AG10803 (cell line): ENCODE measurements at places on chromosomes 7 and 10.
A peak's percentile ranks its signal among the peaks of the same experiment; 100 is the strongest.

DNA sequence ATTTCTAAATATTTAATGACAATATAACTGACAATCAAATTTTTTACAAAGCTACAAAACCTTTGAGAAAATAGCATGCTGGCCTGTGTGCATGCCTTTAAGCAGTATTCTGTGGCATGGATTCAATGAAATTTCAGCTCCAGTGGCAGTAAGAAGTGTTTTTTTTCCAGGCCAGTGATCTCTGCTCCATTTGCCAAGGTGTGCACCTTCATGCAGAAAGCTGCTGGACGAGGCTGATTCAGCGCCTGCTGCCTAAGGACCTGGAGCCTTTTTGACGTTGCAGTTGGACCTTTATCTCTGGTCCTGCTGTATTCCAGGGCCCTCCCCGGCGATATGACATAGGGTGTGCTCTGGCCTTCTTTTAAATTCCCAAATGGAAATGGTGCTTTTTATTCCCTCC, 26.6 kb downstream of the VWC2 start:
- no peak for DNase-seq

GRCh38 chr7:5170251-5170650, 19.8 kb upstream of the WIPI2 start:
- DNase-seq: no peak

GRCh38 chr7:45924283-45924682, 3.2 kb upstream of the IGFBP3 start:
- DNase-seq: peak; percentile 92

DNA sequence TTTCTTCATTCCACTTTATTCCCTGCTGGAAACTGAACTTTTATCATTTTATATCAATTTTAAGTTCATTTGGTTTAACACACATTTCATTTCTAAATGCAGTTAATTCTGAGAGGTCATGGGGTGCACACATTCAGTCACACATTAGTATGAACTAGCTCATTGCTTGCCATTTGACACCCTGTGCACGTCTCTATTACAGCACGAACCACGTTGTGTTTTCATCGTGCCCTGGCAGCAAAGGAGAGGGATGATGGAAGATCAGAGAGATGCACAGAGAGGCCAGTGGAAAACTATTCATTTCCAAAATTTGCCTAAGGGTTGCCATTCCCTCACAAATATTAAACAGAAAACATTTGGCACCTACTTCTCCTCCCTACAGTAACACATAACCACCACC, 45.4 kb downstream of the CTNNA3 start:
- DNase-seq: no peak

DNA sequence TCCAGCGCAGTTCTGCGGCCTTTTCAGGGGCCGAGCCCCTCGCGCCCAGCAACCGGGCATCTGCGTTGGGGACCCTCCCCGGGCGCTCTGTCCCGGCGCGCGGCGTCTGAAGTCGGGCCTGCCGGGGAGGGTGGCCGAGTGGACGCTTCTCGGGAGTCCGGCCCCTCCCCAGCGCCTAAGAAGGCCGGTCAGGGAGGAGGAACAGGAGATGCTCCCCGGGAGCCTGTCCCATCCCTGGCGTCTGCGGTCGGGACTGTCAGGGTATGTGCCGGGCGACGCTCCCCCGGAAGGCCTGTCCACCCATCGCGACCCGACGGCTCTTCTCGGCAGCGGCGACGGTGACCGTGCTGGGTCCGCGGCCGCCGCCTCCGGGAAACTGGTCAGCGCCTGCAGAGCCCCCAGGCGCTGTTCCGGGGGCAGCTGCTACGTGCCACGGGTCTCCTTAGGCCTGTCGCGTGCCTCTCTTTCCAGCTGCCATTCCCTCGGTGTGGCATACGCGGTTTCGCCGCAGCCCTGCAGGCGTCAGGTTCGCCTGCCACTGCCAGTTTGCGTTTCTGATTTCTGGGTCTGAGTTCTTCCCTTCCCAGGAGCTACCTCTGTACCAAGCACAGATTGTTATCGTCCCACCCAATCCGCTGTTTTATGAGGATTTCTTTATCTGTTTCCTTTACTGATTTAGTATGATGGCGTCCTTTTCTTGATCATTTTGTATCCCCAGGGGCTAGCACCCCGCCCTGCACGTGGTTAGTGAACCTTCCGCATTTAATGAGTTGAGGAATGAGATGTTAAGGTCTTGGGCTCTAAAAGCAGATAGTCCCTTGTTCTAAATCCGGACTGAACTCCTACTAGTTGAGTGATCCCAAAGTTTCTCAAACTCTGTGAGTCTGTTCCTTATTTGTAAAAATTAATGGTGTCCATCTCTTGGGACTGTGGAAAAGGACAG, 782 bp downstream of the IFIT5 start:
- DNase-seq: peak; percentile 48

- peak; percentile 52 for DNase-seq
Observed at GRCh38 chr10:16848562-16849154, 31.4 kb upstream of the RSU1 start.

DNA sequence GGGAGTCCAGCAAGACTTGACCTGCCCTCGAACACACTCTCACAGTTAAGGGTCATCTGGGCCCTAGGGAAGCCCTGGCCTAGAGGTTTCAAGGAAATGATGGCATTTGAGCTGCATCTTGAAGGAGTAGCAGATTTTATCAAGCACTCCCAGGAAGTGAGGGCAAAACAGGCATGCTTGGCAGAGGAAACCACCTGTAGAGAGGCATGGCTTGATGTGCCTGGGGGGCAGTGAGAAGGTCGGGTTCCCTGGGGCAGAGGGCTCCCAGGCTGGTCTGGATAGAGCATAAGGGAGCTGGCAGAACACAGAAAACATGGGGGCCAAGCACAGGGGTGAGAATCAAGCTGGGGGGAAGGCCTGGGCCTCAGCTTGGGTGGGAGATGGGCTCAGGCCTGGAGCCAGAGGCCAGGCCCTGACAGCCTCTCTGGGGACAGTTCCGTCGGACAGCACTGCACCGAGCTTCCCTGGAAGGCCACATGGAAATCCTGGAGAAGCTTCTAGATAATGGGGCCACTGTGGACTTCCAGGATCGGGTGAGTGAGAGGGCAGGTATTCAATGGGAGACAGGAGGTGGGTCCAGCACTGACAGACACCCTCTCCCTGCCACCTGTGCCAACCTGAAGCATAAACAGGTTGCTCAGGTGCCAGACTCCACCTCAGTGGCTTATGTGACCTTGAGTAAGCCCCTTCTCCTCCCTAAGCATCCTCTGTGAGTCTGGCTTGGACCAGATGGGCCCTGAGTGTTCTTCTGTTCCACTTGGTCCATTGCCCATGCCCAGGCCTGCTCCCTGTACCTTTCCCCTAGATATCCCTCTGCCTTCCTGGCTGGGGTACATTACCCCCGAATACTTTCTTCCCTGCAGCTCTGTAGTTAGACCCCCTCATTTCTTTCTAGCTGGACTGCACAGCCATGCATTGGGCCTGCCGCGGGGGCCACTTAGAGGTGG, 3.5 kb upstream of the HOGA1 start:
- DNase-seq: no peak

- no peak for DNase-seq
Observed at GRCh38 chr7:139047970-139048369, 12.1 kb upstream of the ZC3HAV1L start.

DNA sequence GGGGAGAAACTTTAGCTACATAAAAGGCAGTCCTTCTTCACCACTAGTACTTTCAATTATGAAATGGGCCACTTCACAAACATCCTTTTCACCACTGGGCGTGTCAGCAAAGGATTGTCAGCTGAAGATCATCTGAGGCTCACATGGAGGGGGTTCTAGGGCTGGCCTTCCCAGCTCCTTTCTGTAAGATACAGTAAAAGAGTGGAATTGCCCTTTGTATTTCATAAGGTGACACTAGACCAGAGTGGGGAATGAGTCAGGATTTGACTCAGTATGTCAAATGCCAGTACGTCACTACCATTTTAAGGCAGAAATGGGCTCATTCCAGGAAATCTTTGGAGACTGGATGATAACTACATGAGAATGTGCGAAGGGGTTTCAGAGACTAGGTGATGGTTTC, 21.2 kb upstream of the BLOC1S2 start:
- peak; percentile 19 for DNase-seq

DNA sequence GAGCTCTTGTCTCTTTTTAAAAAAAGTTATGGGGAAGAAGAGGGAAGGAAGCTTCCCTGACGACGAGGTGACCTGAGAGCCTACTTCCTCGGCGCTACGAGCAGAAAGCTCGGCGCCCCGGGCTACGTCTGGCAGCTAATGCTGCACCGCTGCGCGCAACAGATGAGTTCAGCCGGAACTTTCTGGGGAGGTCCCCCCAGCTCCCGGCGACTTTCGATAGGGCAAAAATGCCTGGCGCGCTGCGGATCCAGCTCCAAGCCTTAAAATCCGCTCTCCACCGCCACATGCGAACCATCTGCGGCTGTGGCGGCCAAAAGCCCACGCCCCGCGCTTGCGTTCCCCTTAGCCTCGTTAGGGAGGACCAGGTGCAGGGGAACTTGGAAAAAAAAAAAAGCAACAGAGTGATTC, 621 bp downstream of the P4HA1 start:
- peak; percentile 77 for DNase-seq

- DNase-seq: no peak
Observed at GRCh38 chr7:51325261-51325676, 8.7 kb upstream of the COBL start.

DNA sequence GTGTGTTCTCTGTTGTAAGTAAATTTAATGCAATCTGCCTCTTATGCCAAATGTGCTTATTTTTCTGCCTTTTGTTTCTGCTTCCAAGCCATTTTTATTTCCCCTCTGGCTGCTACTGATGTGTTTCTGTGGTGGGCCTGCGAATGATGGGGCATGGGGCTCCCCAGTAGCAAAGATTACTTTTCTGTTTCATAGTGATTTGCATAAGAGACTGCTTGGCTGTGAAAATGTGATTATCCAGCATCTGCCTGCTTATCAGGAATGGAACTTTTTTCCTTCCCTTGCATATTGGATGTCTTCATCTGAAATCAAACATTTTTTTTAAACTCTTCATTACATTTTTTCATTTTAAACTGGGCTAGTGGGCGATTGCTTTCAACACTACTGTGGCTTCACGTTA, 57.7 kb upstream of the BTBD16 start:
- DNase-seq: no peak

- DNase-seq: peak; percentile 23
Observed at GRCh38 chr10:122780391-122780790, 65.3 kb downstream of the CUZD1 start.

DNA sequence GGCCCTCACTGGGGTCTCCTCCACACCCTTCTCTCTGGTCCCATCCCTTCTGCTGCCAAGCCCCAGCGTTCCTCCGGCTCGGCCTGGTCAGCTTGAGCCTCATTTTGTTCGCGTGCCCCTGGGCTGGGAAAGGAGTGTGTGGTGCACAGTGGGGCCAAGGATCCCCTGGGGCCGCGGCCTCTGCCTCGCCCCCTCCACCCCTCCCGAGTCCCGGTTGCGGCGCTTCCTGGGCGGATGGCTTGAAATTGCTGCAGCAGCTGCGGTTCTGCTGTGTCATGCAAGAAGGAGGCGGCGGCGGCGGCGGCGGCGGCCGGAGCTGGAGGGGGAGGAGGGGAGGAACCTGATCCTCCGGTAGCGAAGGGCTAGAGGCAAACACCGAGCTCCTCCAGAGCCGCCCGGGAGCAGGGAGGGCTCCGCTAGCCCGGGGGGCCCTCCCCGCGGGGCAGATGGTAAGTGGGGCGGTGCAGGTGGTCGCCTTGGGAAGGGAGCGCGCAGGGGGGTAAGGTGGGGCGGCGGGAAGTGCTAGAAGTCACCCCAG, 217.8 kb upstream of the MKLN1 start:
- peak; percentile 94 for DNase-seq

- DNase-seq: peak; percentile 21
Observed at GRCh38 chr7:81004098-81004497, 85.2 kb upstream of the SEMA3C start.

DNA sequence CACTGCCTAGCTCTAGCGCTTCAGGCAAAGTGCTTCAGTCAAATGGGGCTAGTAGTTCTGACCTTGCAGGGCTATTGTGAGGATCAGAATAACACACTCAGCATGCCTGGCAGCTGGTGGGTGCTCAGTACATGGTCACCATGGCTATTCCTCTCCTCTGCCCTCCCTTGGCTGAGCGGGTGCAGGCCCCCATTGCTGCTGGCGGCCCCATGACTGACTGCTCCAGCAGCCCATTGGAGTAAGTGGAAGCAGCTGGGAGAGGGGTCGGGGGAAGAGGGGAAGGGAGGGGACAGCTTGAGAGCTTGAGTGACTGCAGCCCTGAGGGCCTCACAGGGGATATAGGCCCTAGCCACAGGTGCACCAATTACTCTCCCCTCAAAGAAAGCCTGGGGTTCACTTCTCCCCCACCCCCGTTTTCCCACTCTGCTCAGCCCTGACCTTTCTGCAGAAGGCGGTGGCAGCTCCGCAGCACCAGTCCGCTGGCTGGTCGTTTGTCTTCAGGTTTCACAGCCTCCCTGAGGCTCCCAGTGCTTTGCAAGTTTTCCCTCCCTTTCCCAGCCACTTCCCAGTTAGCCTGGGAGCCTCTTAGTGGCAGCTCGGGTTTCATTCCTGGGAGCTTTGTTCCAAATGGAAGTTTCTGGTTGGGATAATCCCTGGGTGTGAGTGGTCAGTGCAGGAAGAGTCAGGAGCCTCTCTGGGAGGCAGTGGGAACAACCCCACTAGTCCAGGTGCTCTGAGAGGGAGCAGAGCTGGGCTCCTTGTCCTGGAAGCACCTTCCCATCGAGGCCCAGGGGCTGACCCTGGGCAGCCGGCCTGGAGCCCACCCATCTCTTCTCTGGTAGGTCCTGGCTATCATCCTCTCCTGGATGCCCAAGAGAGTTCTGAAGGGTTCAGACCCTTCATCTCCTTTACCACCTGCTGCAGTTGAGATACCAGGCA, 16.3 kb downstream of the FGF8 start:
- DNase-seq: no peak

GRCh38 chr10:132645630-132646442, 108.2 kb downstream of the INPP5A start:
- no peak for DNase-seq

DNA sequence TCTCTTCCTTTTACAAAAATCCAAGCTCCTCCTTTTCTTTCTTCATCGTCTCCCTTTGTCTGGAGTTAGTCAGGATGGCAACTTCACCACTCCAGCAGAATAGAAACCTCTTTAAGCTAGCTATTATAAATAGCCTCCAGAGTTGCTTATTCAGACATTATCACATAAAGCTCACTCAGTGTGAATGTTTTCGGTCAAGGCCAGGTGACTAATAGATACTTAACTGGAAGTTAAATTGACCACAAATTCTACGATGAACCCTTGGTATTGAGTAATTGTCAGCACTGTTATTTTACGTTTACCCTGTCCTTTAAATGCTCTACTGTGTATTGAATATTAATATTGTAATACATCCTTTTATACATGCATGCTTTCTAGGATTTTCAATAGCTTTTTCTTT, 340.4 kb downstream of the OTUD1 start:
- no peak for DNase-seq

- DNase-seq: no peak
Observed at GRCh38 chr10:126052171-126052570, 155.8 kb downstream of the FANK1 start.
